Cortex of kidney (tissue), 1 donor: ENCODE measurements at places on chromosomes 4 and X.

DNA sequence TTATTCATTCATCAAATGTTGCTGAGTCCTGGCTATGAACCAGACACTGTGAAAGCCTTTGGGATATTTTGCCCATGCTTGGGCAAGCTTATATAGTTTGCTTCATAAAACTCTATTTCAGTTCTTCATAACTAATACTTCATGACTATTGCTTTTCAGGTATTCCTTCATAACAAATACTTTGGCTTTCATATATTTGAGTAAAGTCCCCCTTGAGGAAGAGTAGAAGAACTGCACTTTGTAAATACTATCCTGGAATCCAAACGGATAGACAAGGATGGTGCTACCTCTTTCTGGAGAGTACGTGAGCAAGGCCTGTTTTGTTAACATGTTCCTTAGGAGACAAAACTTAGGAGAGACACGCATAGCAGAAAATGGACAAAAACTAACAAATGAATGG lies 1.7 kb upstream of the AFP start:
- DNase-seq = no peak

GRCh38 chr4:136818811-136819330 lies 713.4 kb downstream of the PCDH18 start:
- no peak for DNase-seq

- DNase-seq = no peak
Measured at GRCh38 chr4:2402048-2402842, 16.2 kb downstream of the ZFYVE28 start.

GRCh38 chrX:93741811-93742210 lies 67.8 kb downstream of the FAM133A start:
- no peak for DNase-seq

DNA sequence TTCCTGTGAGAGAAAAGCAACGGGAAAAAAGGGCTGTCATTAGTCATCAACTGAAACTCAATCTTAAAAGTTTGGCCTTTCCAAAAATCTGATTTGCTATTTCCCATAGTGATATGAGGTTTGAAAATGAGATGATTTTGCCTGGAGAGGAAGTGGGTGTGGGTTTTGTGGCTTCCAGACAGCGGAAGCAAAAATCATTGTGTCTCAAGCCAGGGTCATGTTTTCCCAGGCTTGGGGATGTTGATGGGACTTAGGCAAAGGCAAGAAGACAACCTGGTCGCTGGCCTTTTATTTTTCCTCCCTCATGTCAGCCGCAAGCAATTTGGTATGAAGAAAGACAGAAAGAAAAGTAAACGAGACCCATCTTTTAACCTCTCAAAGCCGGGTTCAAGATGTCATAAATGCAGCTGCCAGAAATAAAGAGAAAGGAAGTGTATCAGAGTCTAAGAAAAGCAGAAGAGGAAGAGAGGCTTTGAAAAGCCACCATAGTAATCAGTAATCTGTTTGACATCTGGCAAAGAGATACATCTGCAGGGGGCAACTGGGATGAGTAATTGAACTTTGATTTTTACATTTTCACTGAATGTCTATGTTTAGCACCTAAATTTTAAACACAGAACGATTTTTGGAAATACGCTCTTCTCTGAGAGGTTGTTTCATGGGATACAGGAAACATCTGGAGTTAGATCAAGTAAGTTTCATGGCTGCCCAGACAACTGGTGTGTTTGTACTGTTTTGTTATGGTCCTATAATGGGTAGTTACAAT lies 521.6 kb upstream of the SLIT2 start:
- DNase-seq = no peak

- DNase-seq = no peak
Measured at GRCh38 chrX:19560611-19561010, 45.3 kb upstream of the MAP3K15 start.

DNA sequence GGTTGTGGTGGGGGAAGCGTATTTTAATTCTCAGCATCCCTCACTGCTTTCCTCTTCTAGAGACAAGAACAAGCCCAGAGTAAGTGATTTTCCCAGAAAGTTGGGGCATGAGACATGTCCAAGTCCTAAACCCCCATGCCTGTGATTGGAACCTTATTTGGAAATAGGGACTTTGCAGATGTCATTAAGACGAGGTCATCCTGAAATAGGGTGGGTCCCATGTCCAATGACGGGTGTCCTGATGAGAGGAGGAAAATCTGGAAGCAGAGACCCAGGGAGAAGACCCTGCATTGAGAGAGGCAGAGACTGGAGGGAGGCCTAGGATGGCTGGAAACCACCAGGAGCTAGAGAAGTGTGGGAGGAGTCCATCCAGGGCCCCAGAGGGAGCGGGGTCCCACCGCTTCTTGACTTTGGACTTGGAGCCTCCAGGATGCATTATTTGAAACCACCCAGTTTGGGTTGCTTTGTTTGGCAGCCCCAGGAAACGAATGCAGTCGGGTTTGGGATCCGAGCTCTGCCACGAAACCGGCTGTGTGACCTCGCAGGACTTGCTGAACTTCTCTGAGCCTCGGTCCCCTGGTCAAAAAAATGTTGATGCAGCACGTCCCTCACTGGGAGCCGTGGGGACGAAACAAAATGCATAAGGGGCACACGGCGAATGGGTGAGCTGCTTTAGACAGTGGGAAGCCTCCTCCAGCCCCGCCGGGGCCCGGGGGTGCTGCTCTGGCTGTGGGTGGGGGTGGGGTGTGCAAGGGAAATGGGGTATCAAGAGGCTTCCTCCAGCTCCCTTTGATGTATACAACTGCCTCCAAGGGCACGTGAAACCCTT lies 113.9 kb downstream of the CPZ start:
- no peak for DNase-seq

GRCh38 chrX:22634751-22635150 lies 362.0 kb downstream of the CBLL2 start:
- no peak for DNase-seq

DNA sequence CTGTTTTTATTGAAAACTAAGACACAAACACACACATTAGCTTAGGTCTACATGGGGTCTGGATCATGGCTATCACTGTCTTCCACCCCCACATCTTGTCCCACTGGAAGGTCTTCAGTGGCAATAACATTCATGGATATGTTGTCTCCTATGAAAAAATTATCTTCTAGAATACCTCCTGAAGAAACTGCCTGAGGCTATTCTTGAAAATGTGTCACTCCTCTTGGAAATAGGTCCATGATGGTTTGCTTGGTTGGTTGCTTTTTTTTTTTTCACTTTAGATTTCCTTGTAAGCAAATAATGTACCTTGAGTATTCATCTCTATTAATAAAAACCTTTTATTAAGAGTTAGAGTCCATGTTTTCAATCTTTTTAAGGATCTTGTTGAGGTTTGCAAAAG lies 195.3 kb upstream of the PDE5A start:
- DNase-seq = no peak

GRCh38 chr4:145546175-145546915 lies 64.7 kb downstream of the SMAD1 start:
- DNase-seq = no peak

GRCh38 chrX:155188786-155189185 lies 27.5 kb upstream of the VBP1 start:
- DNase-seq = no peak

DNA sequence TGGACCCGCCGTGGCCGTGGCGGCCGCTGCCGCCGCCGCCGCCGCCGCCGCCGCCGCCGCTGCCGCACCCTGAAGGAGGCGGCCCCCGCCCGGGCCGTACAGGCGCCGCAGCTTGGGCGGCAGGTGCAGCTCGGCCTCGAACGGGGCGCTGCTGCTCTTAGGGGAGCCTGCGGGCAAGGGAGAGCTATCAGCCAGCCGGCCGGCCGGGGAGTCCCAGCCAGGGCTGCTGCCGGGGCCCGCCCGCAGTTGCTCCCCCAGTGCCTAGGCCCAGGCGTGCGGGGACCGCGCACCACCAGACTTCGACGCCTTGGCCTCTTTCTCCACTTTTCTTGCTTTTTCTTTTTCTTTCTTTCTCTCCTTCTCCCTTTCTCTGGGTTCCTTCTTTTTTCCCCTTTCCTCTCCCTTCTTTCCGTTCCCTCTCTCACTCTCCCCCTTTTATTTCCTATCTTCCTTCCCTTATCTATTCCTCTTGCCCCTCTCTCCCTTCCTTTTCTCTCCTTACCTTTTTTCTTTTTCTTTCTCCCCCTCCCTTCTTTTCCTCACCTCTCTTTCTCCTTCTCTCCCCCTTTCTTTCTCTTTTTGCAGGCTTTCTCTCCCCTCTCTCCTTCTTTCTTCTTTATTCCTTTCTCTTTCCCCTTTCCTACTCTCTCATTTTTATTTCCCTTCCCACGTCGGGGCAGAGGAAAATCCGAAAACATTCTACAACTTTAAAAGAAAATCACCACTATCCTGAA lies 2.0 kb downstream of the ARX start:
- DNase-seq = no peak

GRCh38 chrX:154458116-154458953 lies at the start of gene PLXNA3:
PLXNA3 (plus strand) TSS chrX:154458281; CDS start chrX:154460184, 1,903 bp downstream.
- DNase-seq = no peak

DNA sequence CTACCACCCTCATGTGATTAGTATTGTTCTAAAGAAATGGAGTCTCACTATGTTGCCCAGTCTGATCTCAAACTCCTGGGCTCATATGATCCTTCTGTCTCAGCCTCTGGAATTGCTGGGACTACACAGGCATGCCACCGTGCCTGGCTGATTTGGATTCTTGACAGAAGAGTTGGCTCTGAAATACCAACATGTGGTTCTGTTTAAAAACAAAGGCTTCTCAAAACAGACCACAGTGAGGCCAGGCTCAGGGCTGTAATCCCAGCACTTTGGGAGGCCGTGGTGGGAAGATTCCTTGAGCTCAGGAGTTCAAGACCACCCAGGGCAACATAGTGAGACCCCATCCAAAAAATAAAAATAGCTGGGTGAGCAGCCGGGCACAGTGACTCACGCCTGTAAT lies 126.7 kb downstream of the DHRSX start:
- DNase-seq = no peak

GRCh38 chr4:101761405-101761804 lies 29.1 kb upstream of the BANK1 start:
- DNase-seq = no peak

- DNase-seq = no peak
Measured at GRCh38 chrX:111114806-111115205, 18.8 kb downstream of the PAK3 start.

DNA sequence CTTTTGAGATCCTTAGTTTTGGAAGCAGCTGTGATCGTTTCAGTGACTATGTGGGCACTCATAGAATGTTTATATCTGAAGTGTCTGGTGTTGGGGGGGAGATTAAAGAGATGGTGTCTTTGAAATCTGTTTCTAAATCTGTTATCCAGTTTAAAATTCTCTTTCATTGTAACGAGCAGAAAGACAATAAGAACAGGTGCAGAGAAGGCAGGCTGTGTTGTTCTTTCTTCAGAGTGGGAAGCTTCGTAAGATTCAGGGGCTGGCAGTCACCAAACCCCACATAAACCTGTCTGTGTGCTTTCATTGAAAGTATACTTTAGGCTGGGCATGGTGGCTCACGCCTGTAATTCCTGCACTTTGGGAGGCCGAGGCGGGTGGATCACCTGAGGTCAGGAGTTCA lies 16.3 kb upstream of the DHRSX start:
- DNase-seq = no peak

GRCh38 chr4:108589961-108590360 lies 30.4 kb upstream of the RPL34 start:
- no peak for DNase-seq

DNA sequence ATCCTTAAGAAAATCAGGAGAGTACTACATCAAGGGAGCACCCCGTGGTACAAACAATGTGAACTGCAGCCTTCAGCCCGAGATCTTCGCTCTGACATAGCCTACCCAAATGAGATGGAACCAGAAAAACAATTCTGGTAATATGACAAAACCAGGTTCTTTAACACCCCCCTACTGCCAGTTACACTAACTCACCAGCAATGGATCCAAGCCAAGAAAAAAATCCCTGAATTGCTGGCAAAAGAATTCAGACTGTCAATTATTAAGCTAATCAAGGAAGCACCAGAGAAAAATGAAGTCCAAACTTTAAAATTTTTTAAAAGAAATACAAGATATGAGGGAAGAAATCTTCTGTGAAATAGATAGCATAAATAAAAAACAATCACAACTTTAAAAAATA lies 101.7 kb upstream of the KLF8 start:
- no peak for DNase-seq

DNA sequence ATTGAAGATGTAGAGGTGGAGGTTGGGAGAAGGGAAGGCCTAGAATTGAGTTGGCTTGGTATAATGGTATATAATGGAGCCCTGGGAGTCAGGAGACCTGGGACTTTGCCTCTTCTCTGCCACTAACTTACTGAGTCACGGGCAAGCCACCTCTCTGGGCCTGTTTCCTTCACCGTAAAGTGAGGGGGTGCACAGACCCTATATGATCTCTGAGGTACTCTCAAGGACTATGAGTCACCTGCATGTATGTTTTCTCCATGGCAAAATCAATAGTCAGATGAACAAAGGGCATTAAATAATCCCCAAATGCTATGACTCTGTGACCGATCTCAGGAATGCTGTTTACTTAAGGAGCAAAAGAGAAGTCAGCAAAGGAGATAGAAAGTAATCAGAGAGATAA lies 5.1 kb downstream of the P2RY4 start:
- no peak for DNase-seq

- no peak for DNase-seq
Measured at GRCh38 chrX:11438767-11439166, 145.6 kb downstream of the AMELX start.
